ENCODE measurements at places on chromosomes 7 and 10. TPM values are rescaled to one million over a fixed set of nuclear protein-coding genes. Genes with fewer than 3 reads are reported as not detected.

The CLCN1 gene
- total RNA-seq: not detected

The PRRT4 gene
- total RNA-seq: 0.11 TPM

The MRPL32 gene
- 56.4 TPM for total RNA-seq

The TDRD1 gene
- total RNA-seq: under 0.01 TPM

The GDF10 gene
- 0.76 TPM for total RNA-seq

The LHFPL3 gene
- total RNA-seq: not detected
